Mesendoderm (in vitro differentiated cells): ENCODE measurements at places on chromosomes 16 and 17.

DNA sequence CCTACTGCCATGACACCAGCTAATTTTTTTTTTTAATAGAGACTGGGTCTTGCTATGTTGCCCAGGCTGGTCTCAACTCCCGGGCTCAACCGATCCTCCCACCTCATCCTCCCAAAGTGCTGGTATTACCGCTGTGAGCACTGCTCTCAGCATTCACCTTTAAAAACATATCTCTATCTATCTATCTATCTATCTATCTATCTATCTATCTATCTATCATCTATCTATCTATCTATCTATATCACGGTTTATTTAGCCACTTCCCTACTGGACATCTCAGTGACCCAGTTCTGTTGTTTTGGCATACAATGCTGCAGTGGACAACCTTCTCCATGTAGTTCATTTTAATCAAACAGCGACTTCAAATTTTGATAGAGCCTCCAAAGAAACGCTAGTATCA lies 1.3 kb upstream of the PHAF1 start:
- DNase-seq = no peak

DNA sequence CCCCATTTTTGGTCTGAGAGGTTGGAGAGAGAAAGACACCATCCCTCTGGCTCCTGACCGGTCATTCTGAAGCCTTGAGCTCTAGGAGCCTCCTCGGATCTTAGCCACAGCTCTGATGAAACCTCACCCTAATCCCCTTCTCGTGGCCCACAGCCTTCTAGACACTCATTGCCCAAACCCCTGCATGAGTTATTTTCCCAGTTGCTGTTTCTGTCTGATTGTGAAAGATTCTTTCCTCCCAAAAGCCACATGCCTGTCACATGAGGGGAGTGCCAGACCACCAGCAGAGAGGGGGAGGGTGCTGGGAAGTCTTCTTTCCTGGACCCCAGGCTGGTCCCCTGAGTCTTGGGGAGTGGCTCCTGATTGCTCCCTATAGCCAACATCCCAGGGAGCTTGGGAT lies 17.6 kb upstream of the ABR start:
- DNase-seq = no peak

GRCh38 chr16:50279504-50279865 lies 13.1 kb downstream of the ADCY7 start:
- DNase-seq = no peak

GRCh38 chr16:89197633-89198416 lies 2.5 kb downstream of the SLC22A31 start:
- DNase-seq = no peak

GRCh38 chr16:80457871-80458270 lies 82.9 kb upstream of the DYNLRB2 start:
- DNase-seq = no peak

- no peak for DNase-seq
Observed at GRCh38 chr17:73064084-73064938, 28.2 kb downstream of the SLC39A11 start.

DNA sequence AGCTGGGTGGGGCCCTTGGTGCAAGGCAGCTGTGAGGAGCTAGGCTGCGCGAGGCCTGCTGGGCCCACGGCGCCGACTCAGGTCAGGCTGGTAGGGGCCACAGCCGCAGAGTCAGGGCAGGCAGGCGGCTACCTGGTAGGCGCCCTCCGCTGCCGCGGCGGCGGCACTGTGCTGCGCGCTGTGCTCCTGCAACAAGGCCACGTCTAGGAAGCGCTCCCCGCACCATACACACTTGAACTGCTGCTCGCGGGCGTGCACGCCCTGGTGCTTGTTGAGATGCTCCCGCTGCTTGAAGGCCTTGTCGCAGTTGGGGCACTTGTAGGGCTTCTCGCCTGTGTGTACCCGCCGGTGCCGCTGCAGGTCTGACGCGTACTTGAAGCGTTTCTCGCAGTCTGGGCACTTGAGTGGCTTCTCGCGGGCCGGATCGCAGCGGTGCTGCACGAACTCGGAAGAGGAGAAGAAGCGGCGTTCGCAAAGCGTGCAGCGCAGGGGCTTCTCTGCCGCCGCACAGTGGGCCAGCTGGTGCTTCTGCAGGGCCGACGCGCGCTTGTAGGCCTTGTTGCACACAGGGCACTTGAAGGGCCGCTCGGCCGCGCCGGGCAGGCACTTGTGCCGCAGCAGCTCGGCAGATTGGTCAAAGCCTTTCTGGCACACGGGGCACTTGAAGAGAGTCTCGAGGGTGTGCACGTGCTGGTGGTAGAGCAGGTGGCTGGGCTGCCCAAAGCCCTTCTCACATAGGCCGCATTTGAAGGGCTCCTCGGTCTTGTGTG lies 3.9 kb downstream of the ZNF319 start:
- no peak for DNase-seq

DNA sequence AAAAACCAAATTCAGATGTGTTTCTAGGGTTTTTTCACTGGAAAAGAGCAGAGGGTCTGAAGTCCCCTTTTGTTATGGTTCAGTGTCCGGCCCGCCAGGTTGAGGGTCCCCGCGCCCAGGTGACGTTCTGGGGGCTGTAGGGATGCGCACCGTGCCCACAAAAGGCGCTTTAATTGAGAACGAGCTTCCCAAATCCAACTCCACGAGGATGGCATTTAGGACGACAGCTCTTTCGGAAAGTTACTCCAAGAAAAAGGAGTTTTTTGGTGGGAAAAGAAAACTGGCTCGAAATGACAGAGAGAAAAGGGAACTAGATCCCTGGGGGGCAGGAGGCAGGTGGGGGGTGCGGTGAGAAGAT lies 15.9 kb upstream of the ZFHX3 start:
- DNase-seq = no peak

DNA sequence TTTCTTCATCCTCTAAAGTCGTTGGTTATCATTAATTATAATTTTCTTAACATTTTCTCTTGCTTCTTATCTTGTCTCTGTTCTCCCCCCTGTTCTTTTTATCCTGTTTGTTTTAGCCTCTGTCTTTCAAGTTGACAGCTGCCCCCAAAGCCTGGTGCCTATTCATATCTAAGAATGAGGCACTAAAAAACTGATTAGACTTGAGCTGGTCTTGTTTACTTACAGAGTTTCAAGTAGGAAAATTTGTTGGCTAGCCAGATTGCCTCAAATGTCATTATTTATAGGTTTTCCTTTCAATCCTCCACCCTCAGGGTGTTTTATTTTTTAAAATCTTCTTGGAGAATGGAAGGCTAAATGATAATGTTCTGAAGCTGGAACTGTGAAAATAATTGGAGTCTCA lies 236.0 kb downstream of the UTP18 start:
- DNase-seq = no peak
